ENCODE measurements at places on chromosomes 3 and 15.

DNA sequence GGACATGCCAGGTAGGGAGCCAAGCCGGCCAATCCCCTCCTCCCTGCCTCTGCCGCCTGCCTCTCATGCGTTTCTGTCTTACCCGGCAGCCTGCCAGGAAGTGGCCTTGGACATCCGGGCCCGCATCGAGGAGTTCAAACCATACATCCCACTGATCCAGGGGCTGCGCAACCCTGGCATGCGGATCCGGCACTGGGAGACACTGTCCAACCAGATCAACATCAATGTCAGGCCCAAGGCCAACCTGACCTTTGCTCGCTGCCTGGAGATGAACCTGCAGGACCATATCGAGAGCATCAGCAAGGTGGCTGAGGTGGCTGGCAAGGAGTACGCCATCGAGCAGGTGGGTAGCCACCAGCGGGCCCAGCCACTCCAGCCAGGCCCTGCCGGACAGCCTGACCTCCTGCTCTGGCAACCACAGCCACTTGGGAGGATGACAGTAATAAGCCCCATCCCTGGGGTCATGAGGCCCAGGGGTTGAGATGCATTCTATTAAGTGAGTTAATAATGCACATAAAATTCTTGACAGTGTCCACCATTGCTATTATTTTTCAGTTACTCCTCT is 37.3 kb downstream of the DNAH1 start:
- no peak for DNase-seq

- no peak for DNase-seq
These were observed 150.9 kb downstream of the ITPR1 start for GRCh38 chr3:4643904-4644547.

- DNase-seq: no peak
These were observed 154.4 kb downstream of the TUSC7 start for GRCh38 chr3:116863822-116864589.

- no peak for DNase-seq
These were observed 35.0 kb downstream of the SATB1 start for GRCh38 chr3:18390024-18390660.

- DNase-seq: no peak
These were observed 26.8 kb upstream of the SEMA4B start for GRCh38 chr15:90174140-90174875.

- DNase-seq: no peak
These were observed 67.8 kb downstream of the LINGO1 start for GRCh38 chr15:77564938-77565337.

DNA sequence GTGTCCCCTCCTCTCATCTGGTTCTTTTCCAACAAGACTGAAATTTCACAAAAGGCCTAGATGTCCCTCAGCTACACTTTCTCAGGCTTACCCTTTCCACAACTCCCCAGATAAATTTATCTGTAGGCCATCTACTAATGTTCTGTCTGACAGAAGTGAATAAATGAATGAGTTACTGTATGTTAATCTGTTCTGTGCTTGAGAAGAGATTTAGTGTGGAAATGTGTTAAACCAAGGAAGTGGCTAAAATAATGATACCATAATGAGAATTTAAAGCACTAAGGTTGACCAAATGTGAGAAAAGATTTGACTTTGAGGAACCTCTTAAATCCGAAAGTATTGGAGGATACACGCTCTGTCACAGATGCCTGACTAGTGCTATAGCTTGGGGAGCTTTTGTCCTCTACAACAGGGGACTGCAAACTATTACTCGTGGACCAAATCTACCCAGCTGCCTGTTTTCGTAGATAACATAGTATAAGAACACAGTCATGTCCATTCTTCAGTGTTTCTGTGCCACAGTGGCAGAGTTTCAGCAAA is 74.8 kb upstream of the P2RY1 start:
- DNase-seq: no peak

GRCh38 chr15:39114690-39115378 is 466.0 kb upstream of the THBS1 start:
- no peak for DNase-seq

DNA sequence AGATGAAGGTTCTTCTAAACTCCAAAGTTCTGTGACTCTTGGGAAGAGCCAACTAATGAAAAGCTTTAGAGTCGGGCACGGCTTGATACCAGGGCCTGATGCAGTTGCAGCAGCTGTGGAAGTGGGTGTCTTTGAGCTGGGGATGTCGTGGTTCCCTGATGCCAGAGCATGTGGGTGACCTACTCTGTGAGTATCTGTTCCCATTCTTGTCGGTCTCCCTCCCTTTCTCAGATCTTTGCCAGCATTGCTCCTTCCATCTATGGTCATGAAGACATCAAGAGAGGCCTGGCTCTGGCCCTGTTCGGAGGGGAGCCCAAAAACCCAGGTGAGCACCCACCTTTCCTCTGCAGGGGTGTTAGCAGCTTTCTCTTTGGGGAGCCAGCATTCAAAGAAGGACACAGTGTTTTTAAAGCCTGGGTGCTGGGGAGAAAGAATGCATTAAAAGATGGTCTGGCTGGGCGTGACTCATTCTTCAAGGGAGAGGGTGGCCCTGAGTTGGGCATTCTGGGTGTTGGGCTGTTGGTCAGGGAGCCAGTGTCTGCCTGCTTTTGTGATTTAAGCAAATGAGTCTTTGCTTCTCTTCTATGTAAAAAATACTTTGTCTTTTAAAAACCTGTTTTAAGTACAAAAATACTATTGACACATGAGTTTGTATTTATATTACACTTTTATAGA is 13.2 kb upstream of the PODXL2 start:
- DNase-seq: no peak

DNA sequence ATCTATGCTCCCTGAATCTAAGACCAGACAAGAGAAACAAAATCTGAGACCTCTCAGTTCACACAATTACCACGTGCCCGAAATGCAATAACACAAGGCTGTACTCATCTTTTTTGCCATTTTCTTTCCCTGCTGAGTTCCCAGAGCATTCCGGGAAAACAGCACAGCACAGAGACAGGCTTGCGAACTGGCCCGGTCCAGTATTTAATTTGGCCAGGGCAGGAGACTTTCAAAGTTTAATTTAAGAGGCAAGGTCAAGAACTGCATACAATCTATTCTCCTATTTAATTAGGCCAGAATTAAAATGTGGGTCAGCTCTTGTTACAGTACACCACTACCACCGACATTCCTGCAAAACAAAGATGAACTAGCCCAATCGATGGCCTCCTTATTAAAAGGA is 87.5 kb upstream of the SNRPA1 start:
- no peak for DNase-seq

DNA sequence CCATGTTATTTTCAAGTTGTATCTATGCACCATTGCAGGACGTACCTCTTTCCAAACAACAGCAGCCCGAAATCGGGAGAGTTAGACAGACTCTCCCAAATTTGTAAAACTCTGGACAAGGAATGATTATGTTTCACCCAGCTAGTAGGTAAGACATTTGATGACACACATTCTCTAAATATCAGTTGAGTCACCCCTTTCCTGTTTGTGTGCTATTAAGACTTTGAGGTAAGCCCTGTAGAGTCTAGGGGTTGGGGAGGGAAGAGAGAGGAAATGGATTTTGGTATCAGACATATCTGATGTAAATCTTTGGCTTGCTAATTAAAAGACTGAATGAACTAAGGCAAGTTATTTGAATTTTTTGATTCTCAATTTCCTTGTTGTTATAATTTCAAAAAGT is 999.0 kb downstream of the TUSC7 start:
- DNase-seq: no peak

DNA sequence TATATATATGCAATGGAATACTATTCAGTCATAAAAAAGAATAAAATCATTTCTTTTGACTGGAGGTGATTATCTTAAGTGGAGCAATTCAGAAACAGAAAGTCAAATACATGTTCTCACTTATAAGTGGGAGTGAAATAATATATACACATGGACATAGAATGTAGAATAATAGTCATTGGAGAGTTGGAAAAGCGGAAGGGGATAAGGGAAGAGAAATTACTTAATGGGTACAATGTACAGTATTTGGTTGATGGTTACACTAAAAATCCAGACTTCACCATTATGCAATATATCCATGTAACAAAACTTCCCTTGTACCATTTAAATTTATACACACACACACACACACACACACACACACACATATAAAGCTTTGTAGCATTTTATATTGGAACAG is 84.3 kb downstream of the RAP2B start:
- DNase-seq: no peak

GRCh38 chr15:98674336-98674735 is 26.0 kb downstream of the IGF1R start:
- DNase-seq: no peak

DNA sequence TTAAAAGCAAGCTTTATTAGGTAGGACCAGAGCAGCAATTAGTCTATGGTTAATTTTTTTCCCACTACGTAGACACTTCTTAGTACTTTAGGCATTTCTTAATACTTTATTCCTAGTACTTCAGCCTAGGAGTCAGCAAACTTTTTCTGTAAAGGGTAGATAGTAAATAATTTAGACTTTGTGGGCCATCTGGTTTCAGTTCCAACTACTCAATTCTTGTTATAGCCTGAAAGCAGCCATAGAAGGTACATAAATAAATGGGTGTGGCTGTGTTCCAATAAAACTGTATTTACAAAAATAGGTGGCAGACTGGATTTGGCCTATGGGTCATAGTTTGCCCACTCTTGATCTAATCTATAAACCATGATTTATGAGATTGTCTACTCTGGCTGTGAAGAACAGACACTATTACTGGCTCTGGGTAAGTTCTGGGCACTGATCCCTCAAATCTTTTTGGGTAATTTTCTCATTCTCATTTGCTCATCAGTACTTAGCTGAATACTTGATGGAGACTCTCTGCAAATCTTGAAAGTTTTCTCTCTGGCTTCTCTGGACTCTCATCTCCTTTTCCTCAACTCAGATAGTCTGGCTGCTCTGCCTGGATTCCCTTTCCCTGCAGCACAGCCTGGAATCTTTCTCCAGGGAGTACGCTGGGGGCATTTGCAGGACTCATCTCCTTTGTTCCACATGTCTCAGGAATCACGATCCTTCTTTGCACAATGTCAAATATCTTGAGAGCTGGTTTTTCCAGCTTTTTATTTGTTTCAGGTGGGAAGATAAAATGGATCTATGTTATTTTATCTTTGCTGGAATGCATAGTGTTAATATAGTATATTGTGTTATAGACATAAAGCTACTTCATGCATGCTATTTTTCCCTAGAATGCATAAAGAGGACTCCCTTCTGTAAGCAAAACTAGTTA is 524.8 kb upstream of the TBL1XR1 start:
- DNase-seq: no peak

DNA sequence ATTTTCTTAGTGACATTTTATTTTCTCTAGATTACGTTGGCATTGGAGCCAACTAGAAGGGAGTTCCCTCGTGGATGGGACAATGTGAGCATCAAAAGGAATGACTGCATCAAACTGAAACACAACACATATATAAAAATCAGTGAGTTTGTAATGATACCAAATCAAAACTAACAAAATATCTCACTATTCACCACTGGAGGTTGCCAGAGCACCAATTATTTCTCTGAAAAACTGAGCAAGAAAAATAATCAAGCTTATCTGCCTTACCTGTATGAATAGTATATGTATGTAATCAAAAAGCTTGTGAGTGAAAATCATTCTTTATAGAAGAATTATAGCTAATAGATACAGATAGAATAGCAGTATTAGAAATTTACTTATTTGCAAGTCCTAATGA is 46.8 kb upstream of the OTOL1 start:
- DNase-seq: no peak

- no peak for DNase-seq
These were observed 22.6 kb downstream of the STARD5 start for GRCh38 chr15:81301385-81301784.

DNA sequence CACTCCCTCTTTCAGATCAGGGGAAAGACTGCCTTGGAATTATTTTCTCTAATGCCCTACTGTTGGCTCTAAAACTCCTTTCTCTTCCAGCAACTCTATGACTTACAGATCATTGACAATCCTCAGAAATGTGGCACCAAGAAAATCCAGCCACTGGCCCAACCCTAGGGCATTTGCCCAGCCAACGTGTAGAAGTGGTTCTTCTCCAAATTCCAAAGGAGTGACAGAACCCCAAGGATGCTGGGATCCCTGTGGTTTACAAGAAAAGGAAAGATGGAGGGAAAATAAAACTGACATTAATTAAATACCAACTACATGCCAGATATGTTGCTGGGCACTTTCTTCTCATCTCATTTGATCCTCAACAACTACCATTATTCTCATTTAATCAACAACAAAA is 216.0 kb downstream of the NTRK3 start:
- DNase-seq: no peak

DNA sequence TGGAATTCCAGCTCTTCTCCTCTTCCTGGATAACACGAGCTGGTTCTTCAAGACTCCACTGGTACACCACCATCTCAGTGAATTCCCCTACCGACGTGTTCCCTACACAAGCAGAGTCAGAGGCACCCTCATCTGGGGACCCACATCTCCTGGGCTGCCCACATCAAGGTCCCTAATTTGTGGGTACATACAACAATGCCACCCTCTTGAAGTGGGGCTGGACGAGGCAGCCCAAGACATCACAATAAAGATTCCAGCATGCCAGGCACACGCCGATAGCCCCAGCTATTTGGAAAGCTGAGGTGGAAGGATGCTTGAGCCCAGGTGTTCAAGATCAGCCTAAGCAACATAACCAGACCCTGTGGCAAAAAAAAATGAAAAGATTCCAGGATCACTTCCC is 221.2 kb upstream of the LINGO1 start:
- DNase-seq: no peak

DNA sequence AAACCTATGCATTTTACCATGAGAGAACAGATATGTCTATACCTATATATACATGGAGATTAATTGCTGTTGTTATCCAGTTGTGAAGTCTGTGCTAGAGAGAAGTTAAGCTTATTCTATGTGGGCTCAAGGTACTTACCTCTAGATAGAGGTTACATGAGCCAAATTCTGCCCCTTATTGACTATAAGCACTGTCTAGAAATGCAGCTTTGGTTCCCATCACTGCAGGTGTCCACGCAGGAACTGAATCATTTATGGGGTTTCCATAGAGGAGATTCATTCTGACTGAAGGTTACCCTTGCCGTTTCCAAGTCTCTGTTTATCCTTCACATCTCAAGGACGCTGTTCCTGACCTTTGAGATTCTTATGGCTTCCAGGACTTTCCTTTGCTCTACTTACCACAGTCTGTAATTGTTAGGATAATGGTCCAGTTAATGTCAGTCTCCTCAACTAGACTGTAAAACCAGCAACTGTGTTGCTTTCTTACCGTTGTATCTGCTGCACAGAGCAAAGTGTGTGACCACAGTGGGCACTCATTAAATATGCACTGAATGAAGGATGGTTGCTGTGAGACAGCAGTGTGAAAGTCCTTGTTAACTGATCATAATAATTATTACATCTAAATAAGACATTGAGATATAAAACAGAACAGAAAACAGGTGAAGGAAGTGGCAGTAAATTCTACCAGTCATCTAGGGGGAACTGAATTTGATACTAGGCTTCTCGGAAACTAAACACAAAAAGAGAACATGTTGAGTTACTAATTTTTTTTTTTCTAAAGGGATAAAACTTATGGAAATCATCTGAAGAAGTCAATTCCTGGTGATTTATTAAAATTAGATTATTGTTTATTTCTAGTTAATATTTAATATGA is 44.0 kb upstream of the BCL6 start:
- DNase-seq: no peak

DNA sequence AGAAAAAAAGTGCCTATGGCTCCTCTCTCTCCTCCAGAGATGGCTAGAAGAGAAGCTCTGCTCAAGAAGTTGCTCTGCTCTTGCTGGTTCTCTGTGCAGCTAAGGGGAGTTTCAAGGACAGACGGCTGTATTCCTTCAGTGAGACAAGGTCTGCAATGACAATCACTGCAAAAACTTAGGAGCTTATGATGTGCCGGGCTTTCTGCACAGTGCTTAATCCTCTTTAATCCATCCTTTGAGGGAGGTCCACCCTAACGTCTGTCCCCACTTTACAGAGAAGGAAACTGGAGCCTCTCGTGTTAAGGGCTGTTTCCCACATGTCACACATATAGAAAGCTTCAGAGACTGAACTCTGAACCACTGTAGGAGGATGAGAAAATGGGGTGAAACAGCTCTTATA is 260.6 kb downstream of the MEX3B start:
- no peak for DNase-seq

Data from T-helper 9 cell (primary cell).